Muscle of arm (tissue), 14 donors: ENCODE measurements at places on chromosomes 2 and 18.

GRCh38 chr2:190467575-190468083 lies 59.5 kb downstream of the MFSD6 start:
- peak; percentile 66 for DNase-seq

GRCh38 chr2:234564699-234565098 lies 67.8 kb upstream of the ARL4C start:
- peak; percentile 30 for DNase-seq

GRCh38 chr2:226665306-226665831 lies 134.3 kb downstream of the IRS1 start:
- no peak for DNase-seq

DNA sequence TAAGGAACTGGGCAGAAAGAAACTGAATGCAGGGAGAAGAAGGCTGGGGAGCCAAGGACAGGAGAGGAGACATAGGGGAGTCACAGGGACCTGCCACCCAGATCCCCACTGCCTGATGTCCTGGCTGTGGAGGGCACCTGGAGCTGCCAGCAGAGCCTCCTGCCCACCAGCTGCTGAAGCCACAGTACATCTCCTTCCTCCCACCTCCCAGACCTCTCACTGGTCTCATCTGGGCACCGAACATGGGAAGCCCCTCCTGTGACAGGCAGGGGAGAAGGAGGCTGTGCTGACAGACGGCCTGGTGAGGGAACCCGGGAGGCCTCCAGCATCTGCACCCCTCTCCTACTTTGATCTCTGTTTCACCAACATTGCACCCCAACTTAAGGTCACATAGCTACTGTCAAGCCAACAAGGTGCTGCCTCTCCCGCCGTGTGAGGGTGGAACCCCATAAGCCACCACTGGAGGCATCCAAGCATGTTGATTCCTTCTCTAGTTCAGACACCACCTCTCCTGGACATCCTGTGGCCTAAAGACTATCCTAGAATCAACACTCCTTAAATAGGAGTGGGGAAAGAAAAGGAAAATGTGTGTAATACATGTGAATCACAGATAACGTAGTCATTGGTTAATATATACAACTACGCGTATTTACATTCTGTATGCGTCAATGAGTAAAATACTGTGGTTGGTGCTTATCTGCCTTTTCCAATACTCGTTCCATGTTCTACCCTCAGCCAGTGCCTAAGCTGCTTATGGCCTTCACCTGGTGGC lies 3.5 kb upstream of the RNPEPL1 start:
- DNase-seq, result no peak

DNA sequence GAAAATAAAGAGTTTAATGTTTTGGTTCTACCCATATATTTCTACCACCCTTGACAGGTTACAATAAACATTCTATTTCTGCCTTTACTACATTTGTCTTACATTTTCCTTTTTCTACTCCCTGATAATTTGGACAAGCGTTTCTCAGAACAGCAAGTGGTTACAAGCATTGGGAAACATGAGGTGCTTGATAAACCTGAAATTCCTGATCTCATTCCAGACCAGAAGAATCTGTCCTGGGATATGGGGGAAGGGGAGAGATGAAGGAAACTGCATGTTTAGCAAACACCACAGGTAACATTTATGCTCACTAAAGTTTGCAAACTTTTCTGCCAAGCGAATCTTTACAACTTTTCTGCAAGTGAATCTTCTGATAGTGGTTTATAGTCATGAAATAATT lies 28.3 kb upstream of the DSC1 start:
- no peak for DNase-seq

DNA sequence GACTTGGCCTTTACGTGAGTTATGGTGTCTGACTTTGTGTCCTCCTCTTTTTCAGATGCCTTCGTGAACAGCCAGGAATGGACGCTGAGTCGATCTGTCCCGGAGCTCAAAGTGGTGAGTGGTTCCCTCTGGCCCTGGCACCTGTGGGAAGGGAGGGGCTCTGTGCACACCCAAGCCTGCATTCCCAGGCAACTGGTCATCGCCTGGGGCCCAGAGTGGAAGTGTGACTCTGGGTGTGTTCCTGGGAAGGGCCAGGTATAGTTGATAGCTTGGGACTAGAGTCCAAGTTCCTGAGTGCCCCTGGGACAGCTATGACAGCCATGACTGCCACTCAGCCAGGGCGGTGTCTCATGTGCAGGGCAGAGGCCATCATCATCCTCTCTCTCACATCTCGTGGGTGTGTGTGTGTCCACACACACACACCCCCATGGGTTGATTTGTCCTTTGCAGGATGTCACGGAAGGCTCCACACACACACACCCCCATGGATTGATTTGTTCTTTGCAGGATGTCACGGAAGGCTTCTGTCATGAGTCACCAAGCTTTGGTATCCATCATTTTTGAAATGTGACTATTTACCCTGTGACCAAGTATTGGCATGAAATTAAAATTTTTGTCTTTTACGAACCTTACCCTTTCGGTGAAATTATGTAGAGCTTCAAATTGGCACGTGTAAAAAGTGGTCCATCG lies 215.4 kb downstream of the AGAP1 start:
- no peak for DNase-seq

- no peak for DNase-seq
These were observed 465.5 kb downstream of the CDH2 start for GRCh38 chr18:27711382-27711781.

- DNase-seq, result no peak
These were observed 81.1 kb upstream of the CAVIN2 start for GRCh38 chr2:191927991-191928390.

- DNase-seq, result peak; percentile 18
These were observed 42.6 kb upstream of the EDAR start for GRCh38 chr2:109031476-109032228.

GRCh38 chr18:80194874-80195570 lies 52.3 kb downstream of the PARD6G start:
- no peak for DNase-seq

DNA sequence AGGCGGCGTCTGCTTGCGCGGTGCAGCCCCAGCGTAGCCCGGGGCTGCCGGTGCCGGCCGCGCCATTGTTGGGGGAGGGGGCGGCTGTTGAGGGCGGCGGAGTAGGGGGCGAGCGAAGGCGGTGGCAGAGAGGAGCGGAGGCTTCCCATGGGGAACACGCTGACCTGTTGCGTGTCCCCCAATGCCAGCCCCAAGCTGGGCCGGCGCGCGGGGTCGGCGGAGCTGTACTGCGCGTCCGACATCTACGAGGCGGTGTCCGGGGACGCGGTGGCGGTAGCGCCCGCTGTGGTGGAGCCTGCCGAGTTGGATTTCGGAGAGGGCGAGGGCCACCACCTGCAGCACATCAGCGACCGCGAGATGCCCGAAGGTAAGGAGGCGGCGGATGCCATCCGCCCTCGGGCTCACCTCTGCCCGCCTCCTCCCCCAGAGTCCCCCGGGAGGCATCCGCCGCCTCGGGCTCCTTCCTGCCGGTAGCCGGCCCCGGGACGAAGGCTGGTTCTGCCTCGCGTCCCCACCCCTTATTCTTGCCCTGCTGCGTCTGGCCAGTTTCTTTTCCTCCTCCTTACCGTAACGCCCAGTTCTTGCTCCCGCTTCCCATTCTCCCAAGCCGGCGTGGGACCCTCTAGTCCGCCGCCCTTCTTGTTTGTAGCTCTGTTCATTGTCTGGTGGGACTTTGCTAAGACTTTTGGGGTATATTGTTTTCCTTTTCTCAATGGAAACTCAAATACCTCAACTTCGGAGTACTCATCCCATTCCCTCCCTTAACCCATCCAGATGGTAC lies 500 bp downstream of the CCNYL1 start:
- peak; percentile 30 for DNase-seq

GRCh38 chr2:3612639-3613523 lies 18.0 kb downstream of the COLEC11 start:
- no peak for DNase-seq

DNA sequence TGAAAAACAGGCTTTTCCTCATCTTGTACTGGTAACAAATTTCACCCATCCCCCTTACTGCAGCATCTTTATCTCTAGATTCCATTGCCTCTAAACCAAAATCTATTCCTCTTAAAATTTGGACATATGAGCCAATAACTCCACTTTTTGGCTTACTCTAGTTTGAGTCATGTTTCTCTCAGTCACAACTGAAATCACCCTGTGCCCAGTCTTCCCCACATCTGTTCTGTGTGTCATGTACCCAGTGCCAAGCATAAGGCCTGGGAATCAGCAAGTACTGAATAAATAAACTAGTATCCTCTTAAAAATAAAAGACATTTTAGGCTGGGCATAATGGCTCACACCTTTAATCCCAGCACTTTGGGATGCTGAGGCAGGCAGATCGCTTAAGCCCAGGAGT lies 20.8 kb upstream of the CHN1 start:
- no peak for DNase-seq

GRCh38 chr2:98341241-98341640 lies 5.0 kb upstream of the CNGA3 start:
- no peak for DNase-seq

- no peak for DNase-seq
These were observed 34.5 kb upstream of the GRB14 start for GRCh38 chr2:164655750-164656149.

DNA sequence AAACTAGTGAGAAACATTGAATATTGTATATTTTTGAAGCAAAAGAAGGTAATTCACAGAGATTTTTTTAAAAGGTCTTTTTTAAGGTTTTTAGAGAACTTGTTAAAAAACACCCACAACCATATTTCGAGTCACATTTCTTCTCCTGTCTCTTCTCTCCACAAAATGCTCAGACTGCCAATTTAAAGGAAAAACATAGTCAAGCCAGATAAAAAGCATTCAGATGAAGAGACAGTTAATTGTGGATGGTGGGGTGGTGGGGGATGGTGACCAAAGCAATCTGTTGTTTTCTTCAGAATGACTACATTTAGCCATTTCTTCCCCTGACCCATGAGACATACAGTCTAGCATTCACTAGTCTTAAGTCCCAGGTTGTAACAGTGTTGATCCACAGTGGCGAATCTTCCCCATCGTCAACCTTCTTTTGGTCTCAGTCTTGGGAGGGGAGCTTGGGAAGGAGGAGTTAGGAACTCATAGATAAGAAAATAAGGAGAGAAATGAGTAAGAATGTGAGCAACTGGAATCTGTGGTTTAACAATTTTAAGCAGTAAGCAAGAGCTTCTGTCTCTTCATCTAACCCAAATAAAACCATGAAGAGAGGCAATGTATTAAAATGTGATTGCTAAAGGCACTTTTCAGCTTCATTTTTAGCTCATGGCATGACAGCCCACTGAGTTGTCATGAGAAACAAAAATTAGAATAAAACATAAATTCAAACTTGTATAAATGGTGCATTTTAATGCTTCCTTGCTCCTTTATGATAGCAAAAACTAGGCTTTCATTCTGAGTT lies 413.7 kb upstream of the FSHR start:
- DNase-seq, result no peak

DNA sequence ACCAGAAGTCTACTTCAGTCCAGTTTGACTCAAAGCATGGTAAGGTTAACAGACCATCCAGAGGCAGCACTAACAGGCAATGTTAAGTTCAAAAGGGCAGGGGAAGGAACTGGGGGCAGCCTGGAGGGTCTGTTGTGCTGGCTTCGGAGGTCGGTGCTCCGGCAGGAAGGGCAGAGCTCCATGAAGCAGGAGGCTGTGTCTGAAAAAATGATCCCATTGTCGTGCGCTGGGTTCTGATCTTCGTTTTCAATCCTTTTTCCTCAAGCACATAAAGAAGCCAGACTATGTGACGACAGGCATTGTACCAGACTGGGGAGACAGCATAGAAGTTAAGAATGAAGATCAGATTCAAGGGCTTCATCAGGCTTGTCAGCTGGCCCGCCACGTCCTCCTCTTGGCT lies 21.9 kb upstream of the DLX1 start:
- no peak for DNase-seq

GRCh38 chr2:53473236-53473635 lies 294.4 kb upstream of the CHAC2 start:
- DNase-seq, result no peak

DNA sequence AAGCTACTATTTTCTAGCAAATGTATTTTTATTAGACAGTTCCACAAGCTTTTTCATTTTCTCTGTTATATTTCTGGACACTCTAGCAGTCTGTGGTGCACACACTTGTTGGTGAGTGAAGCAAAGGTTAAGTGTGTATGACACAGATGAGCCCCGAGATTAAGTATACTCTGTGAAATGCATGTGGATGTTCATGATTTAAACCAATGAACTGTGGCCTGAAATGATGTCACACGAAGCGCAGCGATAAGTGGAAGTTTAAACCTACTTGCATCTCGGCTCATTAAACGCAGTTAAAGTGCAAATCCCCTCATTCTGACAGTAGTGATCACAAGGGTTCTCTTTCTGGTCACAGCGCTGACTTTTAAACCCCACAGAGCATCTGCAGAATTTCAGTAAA lies 1488.8 kb upstream of the NXPH2 start:
- DNase-seq, result no peak

DNA sequence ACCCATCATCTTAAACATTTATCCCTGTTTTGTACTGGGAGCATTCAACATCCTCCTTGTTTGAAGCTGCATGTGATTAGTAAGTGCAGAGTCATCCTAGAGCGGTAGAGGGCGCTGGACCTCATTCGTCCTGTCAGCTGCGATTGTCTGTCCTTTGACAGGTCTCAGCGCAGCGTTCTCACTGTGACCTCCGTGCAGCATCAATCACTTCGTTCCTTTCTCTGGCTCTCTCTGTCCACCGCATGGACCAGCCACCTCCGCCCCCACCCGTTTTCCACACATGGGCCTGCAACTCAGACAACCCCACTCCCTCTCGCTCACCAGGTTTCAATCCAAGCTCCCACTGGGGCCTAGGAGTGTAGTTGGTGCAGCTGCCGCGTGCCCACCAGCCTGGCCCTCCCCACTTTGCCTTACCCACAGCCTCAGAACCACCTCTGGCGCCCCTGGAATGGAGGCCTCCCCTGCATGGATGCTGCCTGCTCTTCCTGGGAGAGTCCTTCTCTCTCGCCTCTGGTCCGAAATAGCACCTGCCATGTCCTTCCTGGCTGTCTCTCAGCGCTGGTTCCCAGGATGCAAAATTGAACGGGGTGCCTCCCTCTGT lies 90.5 kb downstream of the NDUFA10 start:
- peak; percentile 72 for DNase-seq

DNA sequence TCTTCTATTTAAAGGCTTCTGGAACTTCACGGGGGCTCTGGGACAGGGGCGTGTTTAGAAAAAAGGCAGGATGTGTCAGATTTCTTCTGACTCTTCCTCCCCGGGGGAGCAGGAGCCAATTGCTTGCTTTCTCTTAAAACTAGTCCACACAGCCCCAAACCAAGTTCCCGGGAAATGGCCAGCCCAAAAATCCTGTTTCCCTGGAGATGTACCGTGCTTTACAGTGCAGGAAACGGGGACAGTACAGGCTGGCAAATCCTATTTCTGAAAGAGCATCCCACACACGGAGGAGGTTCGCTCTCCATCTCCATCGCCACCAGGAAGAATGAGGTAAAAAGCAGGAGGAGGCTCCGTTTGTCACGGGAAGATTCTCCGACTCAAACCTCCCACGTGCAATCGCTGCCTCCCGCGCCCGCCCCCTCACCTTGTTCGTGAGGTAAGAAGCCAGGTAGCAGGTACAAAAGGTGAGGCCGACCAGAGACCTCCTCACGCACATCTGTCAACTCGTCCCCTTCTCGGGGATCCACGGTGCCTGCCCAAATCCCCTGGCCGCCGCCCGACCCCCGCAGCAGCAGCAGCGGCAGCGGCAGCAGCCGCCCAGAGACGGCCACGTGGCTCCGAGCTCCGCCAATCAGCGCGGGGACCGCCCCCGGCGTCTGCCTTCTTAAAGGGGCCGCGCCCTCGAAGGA lies 15.6 kb upstream of the RIOK3 start:
- DNase-seq, result peak; percentile 83
